ENCODE measurements at places on chromosomes 11 and 22.

DNA sequence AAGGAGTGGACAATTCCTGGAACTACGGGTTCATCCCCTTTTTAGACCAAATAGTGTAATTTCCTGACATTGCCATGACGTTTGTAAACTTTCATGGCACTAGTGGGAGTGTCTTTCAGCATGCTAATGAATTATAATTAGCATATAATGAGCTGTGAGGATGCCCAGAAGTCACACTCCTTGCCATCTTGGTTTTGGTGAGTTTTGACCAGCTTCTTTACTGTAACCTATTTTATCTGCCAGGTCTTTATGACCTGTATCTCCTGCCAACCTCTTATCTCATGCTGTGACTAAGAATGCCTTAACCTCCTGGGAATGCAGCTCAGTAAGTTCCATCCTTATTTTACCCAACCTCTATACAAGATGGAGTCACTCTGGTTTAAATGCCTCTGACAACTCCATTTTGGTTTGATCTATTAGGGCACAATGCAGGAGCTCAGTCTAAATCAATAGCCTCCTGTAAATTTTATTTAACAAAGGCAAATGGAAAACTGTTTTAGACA lies 20.7 kb downstream of the OR10A6 start:
- DNase-seq: no peak

DNA sequence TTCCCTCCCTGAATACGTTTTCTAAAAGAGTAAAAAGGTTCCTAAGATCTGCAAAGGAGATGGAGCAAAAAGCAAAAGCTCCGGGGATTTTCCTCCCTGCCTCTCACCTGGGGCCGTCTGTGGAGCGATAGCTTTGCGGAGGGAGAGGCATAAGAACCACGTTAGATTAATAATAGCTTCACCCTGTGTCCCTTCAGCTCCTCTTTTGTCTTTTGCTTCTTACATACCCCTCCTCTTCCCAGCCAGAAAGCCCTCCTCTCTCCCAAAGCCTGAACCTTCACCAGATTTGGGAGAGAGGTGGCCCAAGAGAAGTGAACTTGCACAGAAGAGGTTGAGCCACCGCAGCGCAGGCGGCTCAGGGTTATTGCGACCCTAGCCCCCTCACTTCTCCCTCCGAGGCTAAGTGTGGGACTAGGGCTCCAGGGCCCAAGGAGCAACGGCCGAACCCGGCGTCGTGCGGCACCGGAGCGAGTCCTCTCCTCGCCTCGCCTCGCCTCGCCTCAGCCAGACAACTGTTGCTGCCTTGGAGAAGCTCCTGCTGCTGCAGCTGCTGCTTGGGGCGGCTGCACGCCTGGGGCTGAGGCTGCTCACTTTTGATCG lies 97.6 kb upstream of the HSD17B12 start:
- DNase-seq: no peak

- no peak for DNase-seq
These were observed 65.3 kb upstream of the SLN start for GRCh38 chr11:107777110-107777509.

- no peak for DNase-seq
These were observed 323.4 kb downstream of the SHANK2 start for GRCh38 chr11:70928854-70929598.

GRCh38 chr11:77695417-77695816 lies 57.8 kb upstream of the CLNS1A start:
- no peak for DNase-seq
